ENCODE measurements at places on chromosomes 11 and 22.

GRCh38 chr11:87043894-87044293 is 6.2 kb downstream of the TMEM135 start:
- no peak for DNase-seq

DNA sequence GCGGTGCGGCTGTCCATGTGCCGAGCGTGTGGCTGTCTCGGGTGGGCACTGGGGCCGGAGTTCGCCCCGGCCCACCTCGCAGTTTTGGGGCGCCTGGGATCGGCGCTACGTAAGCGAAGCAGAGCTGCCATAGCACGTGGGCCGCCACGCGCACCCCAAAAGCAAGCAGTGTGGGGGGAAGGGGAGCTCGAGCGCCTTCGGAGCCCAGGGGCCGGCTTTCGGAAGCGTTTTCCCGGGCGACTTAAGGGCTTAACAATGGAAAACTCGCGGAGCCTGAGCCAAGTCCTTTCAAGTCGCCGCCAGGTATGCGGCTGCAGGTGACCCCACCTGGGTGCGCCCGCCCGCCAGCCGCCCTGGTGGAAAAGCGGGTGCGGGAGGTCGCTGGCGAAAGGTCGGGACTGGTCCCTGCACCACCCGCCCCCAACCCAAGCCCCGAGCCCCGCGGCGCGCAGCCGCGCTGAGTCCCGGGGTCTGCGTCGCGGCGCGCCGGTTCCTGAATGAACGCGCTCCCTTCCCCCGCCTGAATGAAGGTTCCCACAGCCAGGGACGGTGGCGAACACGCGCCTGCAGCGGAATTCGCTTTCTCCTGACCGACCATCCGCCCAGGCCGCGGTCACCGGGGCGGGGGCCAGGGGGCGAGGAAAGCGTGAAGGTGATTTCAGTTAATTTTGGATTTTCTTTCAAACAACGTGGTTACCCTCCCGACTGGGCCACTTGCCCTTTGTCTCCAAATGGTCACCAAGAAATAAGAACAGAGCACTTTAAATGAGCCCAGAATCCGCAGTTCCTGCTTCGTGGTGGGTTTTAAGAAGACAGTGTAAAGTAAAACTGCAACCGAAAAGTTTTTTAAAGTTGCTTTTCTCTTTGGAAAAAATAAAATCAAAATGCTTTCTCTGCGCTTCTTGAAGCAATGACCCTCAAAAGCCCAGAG is 2.8 kb upstream of the CCND1 start:
- peak; percentile 86 for DNase-seq

DNA sequence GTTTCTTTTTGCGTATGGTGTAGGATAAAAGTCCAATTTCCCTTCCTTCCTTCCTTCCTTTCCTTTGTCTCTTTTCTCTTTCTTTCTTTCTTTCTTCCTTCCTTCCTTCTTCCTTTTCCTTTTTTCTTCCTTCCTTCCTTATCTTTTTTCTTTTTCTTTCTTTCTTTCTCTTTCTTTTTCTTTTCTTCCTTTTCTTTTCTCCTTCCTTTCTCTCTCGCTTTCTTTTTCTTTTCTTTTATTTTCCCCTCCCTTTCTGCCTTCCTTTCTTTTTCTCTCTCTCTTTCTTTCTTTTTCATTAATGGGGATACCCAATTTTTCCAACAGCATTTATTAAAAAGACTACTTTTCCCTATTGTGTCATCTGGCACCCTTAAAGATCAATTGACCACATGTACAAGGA is 1359.7 kb downstream of the FAM181B start:
- no peak for DNase-seq

- no peak for DNase-seq
Observed at GRCh38 chr11:126347751-126348668, 7.5 kb upstream of the ST3GAL4 start.

DNA sequence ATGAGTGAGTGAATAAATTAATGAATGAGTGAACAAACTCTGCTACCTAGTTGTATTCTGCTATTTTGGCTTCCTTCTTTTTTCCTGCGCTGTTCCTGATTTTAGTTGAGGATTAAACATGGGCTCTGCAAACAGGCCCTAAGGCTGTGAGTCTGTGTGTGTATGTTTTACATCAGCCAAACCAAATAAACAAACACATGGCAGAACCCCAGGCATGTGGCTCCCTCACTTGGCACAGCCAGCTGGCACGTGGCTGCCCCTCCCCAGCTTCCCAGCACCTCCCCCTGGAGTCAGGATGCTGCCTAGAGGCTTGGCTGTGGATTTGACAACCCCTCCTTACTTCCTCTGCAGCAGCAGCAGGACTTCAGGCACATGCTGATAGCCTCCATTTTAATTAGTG is 593.2 kb downstream of the INSC start:
- DNase-seq: peak; percentile 8

GRCh38 chr22:49827853-49828598 is at the start of gene BRD1:
Gene BRD1, minus strand, starts transcription at chr22:49827873. Its CDS starts 3,556 bp downstream, at chr22:49824317.
- peak; percentile 77 for DNase-seq

GRCh38 chr22:48700566-48701295 is 1126.9 kb downstream of the BRD1 start:
- DNase-seq: no peak

Data from ELR (cell line).